ENCODE measurements at places on chromosomes 12 and 14.

DNA sequence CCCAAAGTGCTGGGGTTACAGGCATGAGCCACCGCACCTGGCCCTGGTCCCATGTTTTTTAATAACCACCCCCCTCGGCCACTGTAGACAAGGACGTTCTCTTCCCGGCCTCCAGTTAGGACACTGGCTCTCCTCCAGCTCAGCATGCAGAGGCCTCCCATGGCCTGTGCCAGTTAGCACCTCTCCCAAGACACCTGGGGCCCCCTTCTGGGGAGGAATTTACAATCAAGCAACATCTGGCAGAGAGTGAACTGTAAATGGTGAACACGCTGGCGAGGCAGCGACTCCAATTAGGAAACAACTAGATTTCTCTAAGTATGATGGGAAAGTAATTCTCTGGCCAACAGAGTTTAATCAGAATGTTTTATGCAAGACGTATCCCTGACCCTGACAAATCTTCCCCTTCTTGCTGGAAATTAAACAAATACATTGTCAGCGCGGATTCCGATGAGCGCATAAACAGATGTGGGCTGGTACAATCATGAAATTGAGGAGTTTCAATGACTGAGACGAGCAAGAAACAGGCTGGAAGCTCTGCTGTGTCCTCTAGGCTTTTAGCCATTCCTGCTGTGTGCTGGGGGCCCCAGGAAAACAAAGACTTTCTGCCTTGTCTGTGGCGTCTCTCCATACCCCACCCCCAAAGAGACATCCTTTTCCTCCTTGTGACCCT, 61.7 kb upstream of the DLK1 start:
- DNase-seq: no peak

DNA sequence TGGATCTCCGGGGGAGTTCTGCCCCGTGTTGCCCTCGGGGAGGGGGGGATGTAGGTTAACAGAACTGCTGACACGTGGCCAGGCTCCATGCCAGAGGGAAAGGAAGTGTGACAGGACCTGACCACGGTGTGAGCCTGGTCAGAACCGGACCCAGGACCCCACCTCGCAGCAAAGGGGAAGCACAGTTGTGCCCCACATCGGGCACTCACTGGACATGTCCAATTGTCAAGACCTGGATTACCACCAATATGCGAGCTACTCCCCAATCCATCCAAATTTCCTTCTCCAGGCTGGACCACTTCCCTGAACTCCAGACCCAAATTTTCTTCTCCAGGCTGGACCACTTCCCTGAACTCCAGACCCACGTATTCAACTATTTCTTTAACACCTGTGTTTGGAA, 78.8 kb upstream of the PIWIL1 start:
- DNase-seq: no peak

GRCh38 chr12:121801595-121802484, 2.0 kb upstream of the SETD1B start:
- DNase-seq: no peak

GRCh38 chr14:50064993-50065392, 51.4 kb downstream of the VCPKMT start:
- no peak for DNase-seq

- no peak for DNase-seq
Observed at GRCh38 chr12:18552829-18553228, 185.0 kb downstream of the PLCZ1 start.

DNA sequence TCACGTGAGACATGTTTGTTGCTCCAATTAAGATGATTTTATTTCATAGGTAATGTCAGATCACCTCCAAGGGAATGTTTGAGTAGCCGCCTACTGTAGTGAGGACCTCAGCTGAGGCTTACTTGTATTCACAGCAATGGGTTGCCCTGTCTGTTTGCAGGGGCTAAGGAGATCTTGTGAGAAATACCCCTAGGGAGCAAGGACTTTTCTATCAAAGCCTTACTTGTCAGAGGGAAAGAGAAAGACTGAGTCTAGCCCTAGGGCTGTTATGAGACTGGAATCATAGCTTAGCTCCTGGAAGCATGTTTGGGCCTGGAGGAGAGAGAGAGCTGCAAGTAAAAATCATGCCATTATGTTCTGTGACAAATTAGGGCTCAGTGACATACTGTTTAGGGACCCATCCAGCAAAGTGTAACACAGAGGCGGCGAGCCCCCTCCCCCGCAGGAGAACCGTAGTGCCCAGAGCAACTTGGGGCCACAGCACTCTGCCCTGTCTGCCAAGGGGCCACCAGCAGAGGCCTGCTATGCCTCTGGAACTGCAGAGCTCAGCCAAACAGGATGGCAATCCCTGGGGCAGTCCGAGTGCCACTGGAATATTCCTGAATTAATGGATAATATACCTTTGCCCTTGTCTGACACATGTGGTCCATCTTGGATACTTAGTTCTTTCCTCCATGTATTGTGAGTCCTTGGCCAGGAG, 178.8 kb downstream of the DACT1 start:
- no peak for DNase-seq

DNA sequence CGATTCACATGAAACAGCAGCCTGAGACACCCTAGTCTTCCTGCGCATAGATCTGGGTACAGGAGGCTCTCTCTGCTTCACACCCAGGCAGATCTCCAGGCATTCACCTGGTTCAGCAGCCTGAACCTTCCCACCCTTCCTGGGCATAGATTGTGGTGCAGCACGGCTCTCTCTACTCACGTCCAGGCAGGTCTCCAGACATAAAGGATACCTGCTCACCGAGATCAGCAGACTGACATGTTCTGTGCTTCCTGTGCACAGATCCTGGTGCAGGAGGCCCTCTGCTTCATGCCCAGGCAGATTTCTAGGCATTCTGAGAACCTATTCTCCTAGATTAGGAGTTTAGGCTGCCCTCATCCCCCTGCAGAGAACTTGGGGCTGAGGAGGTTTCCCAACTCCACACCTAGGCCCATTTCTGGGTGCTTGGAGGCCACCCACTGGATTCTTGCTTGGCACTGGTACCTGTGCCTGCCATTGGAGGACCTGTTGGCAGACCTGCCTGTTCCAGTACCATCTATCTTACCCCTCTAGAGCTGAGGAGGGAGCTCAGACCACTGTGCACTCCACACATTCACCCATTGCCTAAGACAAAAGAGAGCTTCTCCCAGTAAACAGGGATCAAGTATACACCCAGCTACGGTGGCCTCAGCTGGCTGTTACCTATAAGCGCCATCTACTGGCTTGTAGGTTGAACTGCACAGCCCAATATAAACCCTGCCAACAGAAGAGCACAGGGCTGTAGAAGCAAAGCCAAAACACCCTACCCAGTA, 28.0 kb upstream of the GARIN6 start:
- DNase-seq: no peak

Measured in stimulated activated CD8-positive, alpha-beta memory T cell treated with anti-CD3 and anti-CD28 coated beads, Interleukin-4, amount 100 ng/mL, for 1 hour (primary cell).